Cerebellar cortex (tissue), 1 donor: ENCODE measurements at places on chromosomes 12 and 14.

GRCh38 chr12:66674495-66675122 is 4.3 kb downstream of the GRIP1 start:
- DNase-seq, result no peak

DNA sequence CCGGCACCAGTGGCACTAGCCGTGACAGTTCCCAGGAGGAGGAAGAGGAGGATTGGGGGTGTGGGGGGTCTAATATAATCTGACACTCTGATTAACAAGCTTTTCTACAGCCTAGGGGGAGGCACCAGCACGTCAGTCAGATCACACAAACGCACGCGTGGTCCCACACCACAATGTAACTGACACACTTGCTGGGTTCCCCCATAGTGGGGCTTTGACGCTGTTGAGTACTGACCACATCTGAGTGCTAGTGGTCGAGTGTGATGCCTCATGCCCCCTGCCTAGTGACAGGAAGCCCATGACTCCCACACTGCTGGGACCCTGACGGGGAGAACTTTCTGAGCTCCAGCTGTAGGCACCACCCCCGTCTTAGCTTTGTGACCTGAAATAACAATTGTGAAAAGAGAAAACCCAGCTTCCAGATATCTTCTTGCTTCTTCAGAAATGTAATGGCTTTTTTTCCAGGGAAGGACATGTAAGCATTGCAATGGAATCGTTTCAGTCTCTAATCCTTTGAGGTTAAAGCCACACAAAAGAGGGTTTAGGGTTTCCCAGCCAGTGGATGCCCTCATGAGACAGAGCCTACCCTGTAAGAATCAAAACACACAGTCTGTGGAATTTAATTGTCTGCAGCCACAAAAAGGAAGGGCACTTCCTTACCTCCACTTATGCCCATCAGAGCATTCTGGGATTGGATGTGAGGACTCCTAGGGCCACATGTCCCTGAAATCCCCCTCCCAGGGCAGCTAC is 183.9 kb downstream of the PIWIL1 start:
- no peak for DNase-seq

DNA sequence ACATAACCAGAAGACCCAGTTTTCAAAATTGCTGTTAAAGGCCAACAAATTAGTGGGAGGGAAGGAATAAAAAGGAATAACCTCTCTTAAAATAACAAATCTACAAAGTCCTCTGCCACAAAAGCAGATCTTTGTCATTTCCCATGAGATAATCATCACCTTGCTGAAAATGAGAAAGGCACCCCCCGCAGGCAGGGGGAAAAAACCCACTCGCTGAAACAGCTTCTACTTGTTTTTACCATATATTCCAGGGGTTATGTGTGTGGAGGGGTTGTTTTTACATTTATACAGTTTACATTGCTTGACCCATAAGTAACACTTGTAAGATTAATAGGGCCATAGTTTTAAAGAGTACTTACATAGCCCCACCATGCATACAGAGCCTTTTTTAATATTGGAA is 131.0 kb downstream of the PRICKLE1 start:
- DNase-seq, result no peak

DNA sequence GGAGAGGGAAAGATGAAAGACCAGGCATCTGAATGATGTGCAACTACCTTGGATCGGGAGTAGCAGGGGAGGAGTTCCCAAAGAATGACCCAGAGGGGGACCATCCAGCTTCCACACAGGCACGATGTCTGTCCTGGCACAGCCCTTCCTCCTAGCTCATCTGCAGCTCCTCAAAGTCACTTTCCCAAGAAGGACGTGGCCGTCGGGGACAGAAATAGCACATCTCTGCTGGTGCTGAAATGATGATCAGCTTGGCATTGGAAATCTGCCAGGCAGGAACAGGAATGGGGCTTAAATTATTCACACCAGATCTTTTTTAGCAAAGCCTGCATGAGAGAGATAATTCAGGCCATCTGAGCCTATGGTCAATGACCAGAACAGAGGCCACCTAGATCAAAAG is 41.7 kb downstream of the TSPAN11 start:
- DNase-seq, result peak; percentile 63

GRCh38 chr14:25108959-25109358 is 59.0 kb upstream of the STXBP6 start:
- no peak for DNase-seq

DNA sequence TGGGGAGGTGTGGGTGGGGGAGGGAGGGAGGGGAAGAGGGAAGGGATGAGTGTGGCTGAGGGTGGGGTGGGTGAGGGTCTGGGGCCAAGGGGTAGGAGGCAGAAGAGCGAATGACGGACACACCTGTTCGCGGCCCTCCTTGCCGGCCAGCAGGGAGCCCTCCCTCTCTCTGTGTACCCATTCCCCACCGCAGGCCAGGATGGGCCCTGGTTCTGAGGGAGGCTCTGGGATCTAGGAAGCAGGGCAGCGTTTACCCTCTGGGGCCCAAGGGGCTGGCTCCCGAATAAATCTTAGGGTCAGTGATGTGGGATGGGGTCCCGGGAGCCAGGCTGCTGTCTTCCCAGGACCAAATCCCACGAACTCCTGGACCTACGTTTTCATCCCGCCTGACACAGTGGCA is 46.0 kb upstream of the ESRRB start:
- no peak for DNase-seq

GRCh38 chr12:54349679-54350078 is 14.6 kb downstream of the GPR84 start:
- DNase-seq, result no peak

- DNase-seq, result peak; percentile 89
Measured at GRCh38 chr12:6735448-6736191, 11.8 kb downstream of the COPS7A start.

GRCh38 chr12:39405580-39405979 is 37.3 kb downstream of the KIF21A start:
- DNase-seq, result no peak

DNA sequence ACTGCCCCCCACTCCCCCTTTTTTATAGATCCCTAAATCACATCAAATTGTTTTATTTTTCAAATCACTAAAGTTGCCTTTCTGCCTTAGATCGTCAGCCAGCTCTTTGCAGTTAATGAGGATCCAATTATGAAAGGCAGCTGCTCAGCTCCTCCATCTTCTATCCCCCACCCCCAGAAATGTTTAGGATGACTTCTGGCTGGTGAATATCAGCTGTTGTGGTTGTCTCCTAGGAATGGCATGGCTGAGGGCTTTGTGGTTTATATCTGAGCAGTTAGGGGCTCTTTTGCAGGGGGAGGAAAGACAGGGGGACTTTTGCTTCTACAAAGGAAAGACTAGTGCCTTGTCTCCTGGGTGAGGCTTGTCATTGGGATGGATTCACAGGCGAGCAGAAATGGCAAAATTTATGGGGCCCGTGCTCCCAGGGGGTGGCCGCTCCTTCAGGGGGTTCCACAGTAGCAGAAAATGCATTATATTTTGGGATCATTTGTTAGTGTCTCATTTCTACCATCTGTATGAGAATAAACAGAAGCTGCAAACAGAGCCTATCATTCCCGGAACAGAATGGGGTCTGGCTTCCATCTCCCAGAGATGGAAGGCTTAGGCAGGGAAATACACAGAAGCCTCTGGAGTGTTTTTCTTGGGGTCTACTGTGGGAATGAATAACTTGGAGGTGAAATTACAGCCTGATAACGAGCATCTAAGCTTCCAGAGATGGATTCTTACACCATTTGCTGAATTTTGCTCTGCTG is 6.5 kb downstream of the JDP2 start:
- no peak for DNase-seq

DNA sequence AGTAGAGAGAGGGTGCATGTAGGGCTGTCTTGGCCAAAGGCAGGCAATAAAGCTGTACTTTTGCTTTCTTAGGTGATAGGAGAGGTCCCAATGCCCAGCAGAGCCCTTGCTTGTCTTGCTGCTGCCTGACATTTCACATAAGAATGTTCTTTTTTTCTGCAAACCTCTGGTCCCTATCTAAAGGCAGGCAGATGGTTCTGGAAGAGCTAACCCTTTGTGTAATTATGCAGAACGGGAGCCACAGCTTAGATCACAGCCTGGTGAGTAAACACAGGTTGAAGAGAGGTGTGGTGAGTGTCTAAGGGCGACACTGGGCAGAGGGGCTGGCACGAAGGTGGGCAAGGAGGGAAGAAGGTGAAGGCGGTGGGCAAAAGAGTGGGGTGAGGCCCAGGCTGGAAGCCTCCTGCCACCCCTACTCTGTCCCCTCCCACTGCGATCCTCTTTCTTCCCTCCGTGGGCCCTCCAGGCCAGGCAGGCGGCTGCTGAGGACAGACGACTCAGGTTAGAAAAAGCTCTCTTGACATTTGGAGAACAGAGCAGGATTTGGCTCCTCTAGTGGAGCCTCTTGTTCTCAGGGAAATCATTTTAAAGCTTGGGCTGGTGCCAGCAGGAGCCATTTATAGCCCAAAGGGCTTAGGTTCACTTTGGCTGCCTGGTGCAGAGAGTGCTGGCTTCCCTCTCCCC is 42.8 kb downstream of the PRMT8 start:
- DNase-seq, result peak; percentile 98

- no peak for DNase-seq
Measured at GRCh38 chr14:23097786-23098185, 2.5 kb downstream of the C14orf119 start.

- peak; percentile 98 for DNase-seq
Measured at GRCh38 chr14:44897041-44897844, 64.5 kb downstream of the KLHL28 start.

DNA sequence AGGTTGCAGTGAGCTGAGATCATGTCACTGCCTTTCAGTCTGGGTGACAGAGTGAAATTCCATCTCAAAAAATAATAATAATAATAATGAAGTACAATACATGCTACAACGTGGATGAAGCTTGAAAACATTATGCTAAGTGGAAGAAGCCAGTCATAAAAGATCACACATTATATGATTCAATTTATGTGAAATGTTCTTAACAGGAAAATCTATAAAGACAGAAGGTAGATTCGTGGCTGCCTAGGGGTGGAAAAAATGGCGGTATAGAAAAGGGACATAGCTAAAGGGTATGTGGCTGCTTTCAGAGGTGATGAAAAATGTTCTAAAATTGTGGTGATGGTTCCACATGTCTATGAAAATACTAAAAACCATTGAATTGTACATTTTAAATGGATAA is 41.0 kb upstream of the AMIGO2 start:
- DNase-seq, result no peak

DNA sequence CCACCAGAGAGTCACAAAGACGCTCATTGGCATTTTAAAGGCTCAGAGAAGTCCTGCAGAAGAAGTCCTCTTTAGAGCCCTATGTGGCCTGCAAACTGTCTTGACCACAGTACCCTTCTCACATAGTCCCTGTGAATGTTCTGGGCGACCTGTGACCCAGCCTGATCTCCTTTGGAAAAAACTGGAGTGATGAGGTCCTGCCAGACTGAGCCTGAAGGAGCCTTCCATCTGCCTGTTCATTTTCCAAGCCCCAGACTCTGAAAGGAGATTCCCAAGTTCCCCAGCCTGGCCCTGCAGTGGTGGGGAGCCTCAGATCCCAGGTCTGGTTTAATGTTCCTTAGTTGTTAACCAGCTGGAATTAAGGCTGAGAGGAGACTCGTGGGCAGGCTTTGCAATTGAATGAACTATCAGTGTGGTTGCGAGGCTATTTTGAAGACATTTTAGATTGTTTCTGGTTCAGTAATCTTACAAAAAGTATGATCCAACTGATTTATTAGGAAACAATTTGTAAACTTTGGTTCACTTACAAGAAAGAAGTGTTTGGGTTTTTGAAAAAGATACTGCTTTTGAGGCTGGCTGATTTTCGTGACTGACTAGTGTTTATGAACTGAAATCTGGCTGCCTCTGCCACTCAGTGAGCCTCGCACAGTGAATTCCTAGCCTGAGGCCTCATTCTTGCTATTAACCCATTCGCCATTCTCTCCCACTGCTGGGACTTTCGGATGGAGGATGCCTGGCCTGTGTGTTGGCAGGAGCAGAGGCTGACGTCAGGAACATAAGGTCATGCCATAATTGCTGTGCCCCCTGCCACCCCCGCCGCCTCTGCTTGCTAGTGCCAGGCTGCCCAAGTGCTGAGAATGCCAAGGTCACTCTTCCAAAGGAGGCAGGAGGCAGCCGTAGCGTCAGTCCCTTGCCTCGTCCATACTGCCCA is 249.0 kb downstream of the CACNA1C start:
- peak; percentile 34 for DNase-seq

GRCh38 chr14:90577661-90578282 is 180.9 kb downstream of the CALM1 start:
- peak; percentile 74 for DNase-seq

DNA sequence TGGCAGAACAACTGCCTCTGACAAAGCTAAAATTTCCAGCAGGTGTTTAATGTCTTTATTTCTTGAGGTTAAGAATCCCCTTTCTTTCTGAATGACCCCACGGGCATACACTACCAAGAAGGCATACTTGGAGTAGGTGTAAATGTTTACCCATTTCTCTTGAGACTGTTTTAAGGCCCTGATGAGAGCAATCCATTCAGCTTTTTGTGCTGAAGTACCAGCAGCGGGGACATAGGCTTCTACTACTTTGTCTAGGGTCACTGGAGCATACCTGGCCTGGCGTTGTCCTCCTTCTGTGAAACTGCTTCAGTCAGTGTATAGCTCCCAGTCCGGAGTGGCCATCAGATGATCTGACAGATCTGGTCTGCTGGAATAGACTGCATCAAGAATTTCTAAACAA is 22.7 kb downstream of the ANG start:
- no peak for DNase-seq

GRCh38 chr12:39804479-39804878 is 184.9 kb upstream of the ABCD2 start:
- DNase-seq, result no peak

DNA sequence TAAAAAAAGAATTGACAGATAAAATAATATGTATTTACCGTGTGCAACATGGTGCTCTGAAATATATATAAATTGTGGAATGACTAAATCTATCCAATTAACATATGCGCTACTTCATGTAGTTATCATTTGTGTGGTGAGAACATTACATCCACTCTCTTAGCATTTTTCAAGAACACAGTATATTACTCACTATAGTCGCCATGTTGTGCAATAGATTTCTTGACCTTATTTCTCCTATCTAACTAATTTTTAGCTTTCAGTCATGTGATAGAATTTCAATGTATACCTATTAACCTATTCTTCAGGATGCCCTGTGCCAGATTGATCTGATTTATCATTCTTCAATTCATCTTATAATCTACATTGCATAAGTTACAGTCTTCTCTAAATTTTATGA is 178.6 kb downstream of the BCAT1 start:
- no peak for DNase-seq

GRCh38 chr14:92847278-92847677 is 53.2 kb downstream of the GOLGA5 start:
- DNase-seq, result no peak

DNA sequence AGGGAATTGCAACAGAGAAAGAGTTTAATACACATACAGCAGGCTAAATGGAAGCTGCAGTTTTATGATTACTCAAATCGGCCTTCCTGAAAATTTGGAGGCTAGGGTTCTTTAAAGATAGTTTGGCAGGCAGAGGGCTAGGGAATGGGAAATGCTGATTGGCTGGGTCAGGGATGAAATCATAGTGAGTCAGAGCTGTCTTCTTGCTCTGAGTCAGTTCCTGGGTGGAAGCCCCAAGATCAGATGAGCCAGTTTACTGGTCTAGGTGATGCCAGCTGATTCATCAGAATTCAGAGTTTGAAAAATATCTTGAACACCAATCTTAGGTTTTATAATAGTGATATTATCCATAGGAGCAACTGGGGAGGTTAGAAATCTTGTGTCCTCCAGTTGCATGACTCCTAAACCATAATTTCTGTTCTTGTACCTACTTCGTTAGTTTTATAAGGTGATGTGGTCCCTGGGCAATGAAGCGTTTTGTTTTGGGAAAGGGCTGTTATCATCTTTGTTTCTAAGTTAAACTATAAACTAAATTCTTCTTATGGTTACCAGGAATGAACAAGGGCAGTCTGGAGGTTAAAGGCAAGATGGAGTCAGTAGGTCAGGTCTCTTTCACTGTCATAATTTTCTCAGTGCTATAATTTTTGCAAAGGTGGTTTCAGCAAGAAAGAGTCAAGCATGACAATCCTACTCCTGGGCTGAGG is 257.8 kb upstream of the CCDC196 start:
- no peak for DNase-seq
